ENCODE measurements at places on chromosomes 2 and 18. TPM values are rescaled to one million over a fixed set of nuclear protein-coding genes. Genes with fewer than 3 reads are reported as not detected.

PLGLB2 gene
- 0.57 TPM for total RNA-seq

OXER1 gene
- total RNA-seq: 2.3 TPM

- H3K4me3 ChIP-seq: no peak overlapping the region
- no peaks in the 10 kb centered on the region for H3K36me3 ChIP-seq
- H3K27ac ChIP-seq: no peak overlapping the region
- no peak for DNase-seq
- no peaks in the 10 kb centered on the region for H3K4me1 ChIP-seq
Observed at GRCh38 chr2:194176134-194176533, 1480.9 kb upstream of the SLC39A10 start.

- no peak overlapping the region for H3K27ac ChIP-seq
- no peak overlapping the region for H3K4me3 ChIP-seq
- H3K27me3 ChIP-seq: no peaks in the 10 kb centered on the region
- H3K36me3 ChIP-seq: no peaks in the 10 kb centered on the region
Observed at GRCh38 chr18:10771053-10771709, 245.4 kb downstream of the NAPG start.

- DNase-seq: no peak
- H3K27me3 ChIP-seq: no peaks in the 10 kb centered on the region
Observed at GRCh38 chr2:200189964-200190363, 116.5 kb upstream of the SPATS2L start.

DYSF gene
- 5.0 TPM for total RNA-seq

DNA sequence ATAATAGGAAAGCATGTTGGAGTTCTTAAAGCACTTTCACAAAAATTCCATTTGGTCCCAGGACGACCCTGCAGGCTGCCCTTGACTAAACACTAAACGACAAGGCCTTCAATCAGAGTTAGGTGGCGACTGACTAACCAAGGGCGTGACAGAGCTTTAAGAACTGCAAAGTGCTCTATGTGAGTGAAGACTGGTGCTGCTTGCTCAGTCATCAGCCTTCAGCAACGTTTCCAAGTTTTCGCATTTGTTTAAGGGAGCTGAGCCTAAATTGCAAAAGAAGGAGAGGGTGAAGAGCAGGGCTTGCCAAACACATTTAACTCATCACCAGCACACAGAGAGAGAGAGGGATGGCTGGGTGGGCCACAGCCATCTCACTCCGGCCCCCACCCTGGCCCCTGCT, 204.7 kb upstream of the PID1 start:
- DNase-seq: no peak
- H3K27ac ChIP-seq: no peak overlapping the region
- no peaks in the 10 kb centered on the region for H3K36me3 ChIP-seq
- no peak overlapping the region for H3K4me3 ChIP-seq
- no peaks in the 10 kb centered on the region for H3K4me1 ChIP-seq

CYRIA gene
- total RNA-seq: 4.0 TPM

GRCh38 chr2:74944987-74945787, 13.3 kb upstream of the POLE4 start:
- DNase-seq: no peak
- H3K4me3 ChIP-seq: no peak overlapping the region
- H3K27me3 ChIP-seq: no peaks in the 10 kb centered on the region
- no peaks in the 10 kb centered on the region for H3K36me3 ChIP-seq
- no peaks in the 10 kb centered on the region for H3K4me1 ChIP-seq
- H3K27ac ChIP-seq: no peak overlapping the region

DNA sequence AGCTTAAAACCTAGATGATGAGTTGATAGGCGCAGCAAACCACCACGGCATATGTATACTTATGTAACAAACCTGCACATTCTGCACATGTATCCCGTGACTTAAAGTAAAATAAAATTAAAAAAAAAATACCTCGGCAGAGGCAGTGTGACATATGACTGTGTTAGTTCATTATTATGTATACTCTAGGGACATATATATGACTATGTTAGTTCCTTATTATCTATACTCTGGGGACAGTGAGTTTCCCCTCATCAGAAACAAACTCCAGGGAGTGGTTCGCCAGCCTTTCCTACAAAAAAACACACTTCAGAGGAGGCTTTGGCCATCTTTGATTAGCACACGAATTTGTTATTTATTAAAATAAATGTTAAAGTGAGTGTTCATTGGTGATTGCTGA, 209.5 kb downstream of the PIEZO2 start:
- no peak for DNase-seq
- H3K36me3 ChIP-seq: no peaks in the 10 kb centered on the region
- no peaks in the 10 kb centered on the region for H3K4me1 ChIP-seq
- H3K4me3 ChIP-seq: no peak overlapping the region
- H3K27me3 ChIP-seq: no peaks in the 10 kb centered on the region

NEU2 gene
- 6.2 TPM for total RNA-seq

MARCO gene
- total RNA-seq: 1.5 TPM

- peaks cover 12% of the 10 kb centered on the region for H3K4me1 ChIP-seq
- no peaks in the 10 kb centered on the region for H3K36me3 ChIP-seq
- no peak for DNase-seq
- H3K4me3 ChIP-seq: no peak overlapping the region
- no peak overlapping the region for H3K27ac ChIP-seq
Observed at GRCh38 chr18:45107425-45107824, 426.7 kb downstream of the SETBP1 start.
